ENCODE measurements at places on chromosomes 3 and 15. TPM values are rescaled to one million over a fixed set of nuclear protein-coding genes. Genes with fewer than 3 reads are reported as not detected.

The SLC38A3 gene
- total RNA-seq, result not detected

The GADL1 gene
- total RNA-seq, result not detected

The TSEN2 gene
- 22.4 TPM for total RNA-seq

The PLSCR4 gene
- total RNA-seq, result 67.3 TPM

The DVL3 gene
- 38.9 TPM for total RNA-seq

The CLDN16 gene
- not detected for total RNA-seq

The LRRK1 gene
- 21.0 TPM for total RNA-seq

The ZPLD1 gene
- total RNA-seq, result not detected

The MBD4 gene
- 38.5 TPM for total RNA-seq

Measured in hair follicle dermal papilla cell (primary cell).